Karpas-422 (cell line): ENCODE measurements at places on chromosomes 2 and 18.

DNA sequence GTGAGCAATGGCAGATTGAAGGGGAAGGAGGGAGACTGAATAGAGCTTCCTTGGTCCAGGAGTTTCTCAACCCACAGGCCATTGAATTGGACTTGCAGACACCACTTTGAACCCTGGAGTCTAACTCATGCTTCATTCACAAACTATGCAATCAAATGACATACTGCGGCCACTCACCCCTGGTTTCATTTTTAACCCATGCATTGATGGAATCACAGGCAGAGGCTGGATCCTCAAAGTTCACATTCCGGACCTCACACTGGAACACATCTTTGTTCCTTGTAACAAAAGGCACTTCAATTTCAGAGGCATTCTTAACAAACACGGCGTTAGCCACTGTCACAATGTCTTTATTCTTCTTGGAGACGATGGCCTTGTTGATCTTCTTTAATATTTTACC, 40.7 kb downstream of the MRPL44 start:
- no peak for DNase-seq

DNA sequence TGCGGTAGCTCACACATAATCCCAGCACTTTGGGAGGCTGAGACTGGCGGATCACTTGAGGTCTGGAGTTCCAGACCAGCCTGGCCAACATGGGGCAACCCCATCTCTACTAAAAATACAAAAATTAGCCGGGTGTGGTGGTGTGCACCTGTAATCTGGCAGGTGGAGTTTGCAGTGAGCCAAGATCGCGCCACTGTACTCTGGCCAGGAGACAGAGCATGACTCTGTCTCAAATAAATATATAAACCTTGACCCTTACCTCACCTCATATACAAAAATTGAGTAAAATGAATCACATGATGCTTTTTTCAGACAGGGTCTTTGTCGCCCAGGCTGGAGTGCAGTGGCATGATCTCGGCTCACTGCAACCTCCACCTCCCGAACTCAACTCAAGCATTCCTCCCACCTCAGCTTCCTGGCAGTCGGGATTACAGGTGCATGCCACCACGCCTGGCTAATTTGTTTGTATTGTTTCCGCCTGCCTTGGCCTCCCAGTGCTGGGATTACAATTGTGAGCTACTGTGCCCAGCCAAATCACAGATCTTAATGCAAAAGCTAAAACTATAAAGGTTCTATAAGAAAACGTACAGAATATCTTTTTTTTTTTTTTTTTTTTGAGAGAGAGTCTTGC, 25.3 kb downstream of the XPO1 start:
- DNase-seq, result no peak

DNA sequence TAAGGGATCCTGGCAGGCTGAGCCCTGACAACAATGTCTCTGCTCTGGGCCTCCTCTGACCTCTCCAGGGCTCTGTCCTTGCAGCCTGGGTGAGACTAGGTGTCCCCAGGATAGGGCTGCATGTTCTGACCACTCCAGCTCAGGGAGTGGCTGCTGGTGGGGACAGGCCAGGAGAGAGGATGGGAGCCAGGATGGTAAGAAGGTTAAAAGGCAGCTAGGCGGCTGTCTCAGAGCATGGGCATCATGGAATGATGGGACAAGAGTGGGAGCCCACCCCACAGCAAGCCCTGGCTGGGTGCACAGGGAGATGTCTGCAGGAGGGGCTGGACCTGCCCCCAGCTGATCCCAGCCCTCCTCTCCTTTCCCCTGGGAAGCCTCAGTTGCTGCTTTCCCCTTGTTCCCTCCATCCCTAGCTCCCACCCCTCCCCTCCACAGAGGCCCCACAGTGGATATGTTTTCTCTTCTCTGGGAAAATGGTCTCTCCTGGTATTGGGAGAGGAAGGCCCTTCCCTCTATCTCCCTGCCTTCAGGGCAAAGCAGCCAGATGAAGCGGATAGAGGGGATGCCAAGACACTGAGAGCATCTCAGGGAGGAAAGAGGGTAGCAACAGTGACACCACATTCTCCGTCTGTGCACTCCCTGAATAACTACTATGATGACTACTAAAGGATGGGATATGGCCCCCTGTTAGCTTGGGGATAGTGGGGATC, 334.3 kb downstream of the DYSF start:
- no peak for DNase-seq

DNA sequence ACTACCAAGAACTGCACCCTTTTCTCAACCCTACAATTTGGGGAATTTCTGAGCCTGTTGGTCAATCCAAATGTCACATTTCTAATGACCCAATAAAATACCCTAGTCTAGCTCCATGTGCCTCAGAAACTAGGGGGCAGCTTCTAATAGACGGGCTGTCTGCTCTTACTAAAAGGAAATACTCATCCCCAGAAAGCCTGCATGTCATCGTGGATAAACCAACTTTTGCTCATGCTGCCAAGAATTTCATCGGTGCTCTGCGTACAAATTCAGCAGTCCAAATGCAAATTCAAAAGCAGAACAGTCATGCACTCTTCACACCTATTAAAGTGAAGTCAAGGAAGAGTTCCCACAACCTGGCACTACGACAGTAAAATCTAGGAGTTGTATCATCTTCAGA, 377.3 kb downstream of the LNPK start:
- DNase-seq, result no peak

DNA sequence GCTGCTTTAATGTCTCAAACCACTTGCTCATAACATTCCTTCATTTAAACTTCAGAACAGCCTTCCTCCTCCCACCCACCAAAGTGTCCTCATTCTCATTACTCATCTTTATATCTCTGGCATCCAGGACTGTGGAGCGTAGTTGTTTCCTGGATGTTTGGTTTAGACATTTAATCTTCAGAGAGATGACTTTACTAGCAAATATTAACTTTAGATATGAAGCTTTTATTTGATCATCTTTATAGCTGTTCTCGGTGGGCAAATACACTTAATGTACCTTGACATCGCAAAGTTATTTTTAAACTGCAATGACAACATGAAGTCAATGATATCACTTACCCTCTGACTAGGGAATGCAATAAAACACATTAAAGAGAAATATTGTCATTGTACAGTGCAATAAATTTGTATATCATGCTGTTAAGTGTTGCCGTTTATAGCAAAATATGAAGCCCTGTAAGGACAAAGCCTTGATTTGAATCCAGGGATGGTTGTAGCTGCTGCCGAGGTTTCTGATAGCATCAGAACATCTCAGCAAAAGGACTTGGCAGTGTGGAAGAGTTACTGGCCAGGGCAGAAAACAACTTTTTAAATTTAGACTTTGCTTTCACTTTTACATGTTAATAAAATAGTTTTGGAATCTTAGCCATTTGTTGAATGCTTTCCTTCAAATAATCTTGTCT, 4.6 kb upstream of the LAMA3 start:
- DNase-seq, result no peak

GRCh38 chr18:35268821-35269220, 21.2 kb downstream of the ZSCAN30 start:
- DNase-seq, result no peak

DNA sequence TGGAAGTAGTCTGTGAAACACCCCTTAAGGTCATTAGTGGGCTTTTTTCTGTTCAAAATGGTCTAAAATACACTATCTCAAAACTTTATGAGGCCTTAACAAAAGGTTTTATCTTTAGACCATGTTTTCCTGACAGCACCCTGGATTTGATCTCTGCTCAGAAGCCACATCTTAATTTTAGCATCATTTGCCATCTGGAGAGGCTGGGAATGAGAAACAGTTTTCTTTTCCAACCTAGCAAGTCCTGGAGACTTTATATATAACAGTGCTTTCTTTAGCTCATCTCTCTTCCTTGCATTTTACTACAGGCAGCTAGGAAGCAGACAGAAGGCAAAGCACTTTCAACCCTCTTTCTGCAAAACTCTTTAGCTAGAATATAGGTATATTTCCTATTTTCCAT, 62.7 kb upstream of the CYTIP start:
- no peak for DNase-seq

DNA sequence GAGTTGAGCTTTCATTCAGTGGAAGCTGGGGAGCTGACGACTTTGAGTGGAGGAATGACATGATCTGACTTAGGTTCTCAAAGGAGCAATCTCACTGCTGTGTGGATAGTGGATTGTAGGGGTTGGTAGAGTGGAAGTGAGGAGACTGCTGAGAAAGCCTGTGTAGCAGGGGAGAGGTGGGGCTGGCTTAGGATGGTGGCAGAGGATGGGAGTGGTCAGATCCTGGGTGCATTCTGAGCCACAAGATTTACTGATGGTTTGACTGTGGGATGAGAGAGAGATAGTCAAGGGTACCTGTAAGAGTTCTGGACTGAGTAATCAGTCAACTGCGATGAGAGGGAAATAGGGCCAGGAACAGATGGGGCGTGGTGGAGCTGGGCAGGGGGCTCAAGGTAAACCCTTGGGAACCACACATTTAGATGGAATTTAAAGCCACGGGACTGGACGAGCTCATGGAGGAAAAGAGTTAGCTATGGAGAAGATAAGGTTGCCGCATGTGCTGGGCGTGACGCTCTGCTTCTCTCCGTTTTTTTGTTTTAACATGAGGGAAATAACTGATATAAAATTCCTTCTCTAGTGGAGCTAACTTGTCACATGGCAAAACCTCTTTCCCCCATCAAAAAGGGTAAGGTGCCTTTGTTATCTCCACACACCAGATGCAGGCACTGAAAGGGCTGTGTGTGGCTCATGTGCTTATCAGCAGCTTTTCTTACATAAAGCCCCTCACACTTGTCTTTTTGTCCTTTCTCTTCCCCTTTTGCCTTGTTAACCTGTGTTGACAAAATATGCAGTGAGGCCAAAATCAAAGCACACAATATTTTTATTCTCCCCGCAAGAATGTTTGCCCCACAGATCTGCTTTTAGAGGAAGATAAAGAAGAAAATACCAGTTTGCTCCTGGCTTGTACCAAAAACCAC, 379.8 kb downstream of the TSN start:
- DNase-seq, result no peak

GRCh38 chr2:111171337-111171930, 50.7 kb downstream of the BCL2L11 start:
- DNase-seq, result no peak

GRCh38 chr2:219104107-219105035, 43.6 kb upstream of the IHH start:
- peak; percentile 79 for DNase-seq

DNA sequence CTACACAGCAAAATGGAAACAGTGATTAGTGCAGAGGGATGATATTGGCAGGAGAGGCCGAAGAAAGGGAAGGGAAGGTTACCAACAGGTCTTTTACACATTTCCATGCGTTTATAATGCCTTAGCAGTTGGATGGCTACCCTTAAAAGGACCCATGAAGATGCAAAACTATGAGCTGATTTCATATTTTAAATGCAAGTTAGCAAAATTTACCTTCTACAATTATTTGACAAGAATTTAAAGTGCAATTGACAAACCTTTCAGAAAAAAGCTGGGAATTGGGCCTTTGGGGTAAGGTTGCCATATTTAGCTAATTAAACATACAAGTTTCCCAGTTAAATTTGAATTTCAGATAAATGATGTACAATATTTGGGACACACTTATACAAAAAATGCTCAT, 13.3 kb downstream of the DNER start:
- DNase-seq, result no peak

DNA sequence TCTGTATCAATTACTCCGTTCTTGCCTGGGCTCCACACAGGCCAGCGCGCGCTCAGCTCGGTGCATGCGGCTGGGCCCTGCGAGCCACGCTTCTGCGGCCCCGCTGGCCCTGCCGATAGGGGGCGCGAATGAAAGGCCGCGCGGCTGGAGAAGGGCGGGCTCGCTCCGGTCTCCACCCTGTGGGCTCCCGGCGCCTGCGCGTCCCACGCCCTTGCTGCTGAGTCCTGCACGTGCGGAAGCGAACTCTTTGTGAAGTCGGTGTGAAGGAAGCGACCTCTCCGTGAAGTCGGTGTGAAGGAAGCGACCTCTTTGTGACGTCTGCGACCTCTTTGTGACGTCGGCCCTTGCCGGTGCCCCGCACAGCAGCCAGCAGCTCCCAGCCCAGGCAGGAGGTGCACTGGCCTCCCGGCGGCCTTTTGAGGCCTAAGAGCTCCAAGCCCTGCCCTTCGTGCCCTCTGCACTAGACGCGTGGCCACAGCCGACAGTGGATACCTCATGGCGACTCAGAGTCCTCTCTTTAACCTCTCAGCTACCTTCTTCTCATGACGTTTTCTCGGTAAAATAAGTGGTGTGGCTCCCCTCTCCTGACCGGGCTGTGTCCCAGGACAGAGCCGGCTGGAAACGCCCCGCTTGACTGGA, 391.9 kb upstream of the RAB6C start:
- no peak for DNase-seq

DNA sequence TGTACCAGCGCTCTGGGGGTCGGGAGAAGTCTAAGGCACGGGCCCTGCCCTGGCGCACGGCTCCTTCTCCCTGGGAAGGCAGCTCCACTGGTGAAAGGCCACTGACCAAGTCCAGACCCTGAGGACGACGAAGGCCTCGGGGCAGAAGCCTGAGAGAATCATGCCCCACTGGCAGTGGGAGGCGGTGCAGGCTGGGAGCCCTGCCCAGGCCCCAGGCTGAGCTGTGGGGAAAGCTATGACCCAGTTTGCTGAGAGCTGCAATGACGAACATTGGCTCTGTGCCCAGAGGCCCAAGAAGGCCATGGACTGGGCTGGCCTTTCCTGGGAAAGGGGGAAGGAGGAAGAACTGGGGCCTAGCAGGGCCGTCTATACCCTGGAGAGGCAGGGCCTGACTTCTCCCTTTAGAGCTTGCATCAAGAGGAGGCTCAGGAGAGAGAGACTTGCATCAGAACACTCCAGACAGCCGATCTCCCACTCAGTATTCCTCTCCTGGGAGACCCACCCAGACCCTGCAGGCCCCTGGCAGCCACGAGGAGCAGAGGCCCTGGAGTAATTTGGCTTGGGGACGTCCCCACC, 32.9 kb downstream of the HS1BP3 start:
- no peak for DNase-seq

- no peak for DNase-seq
Measured at GRCh38 chr18:57595347-57595746, 8.8 kb upstream of the FECH start.

DNA sequence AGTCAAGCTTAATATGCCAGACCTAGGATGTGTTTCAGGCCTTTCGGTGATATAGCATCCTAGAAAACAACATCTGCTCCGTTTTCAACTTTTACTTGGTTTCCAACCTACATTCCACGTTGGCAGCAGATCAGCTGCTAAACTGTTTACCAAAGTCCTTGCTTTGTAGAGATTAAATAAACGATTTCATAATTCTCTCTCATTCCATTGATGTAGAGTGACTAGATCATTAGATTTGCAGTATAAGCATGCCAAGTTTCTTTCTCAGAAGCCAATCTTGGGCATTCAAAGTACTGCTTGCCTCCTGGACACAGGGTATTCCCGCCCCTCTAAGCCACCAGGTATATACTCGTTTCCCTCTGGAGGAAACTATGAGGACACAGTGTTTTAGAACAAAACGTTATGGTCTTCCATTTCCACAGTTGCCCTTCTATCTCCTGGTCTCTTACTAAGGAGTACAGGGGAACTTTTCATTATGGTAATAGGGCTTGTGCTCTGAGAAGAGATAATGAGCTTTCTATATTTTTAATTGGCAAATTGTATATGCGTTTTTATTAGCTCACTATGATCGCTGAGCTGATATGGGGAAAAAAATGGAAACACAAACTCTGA, 10.5 kb upstream of the INSIG2 start:
- DNase-seq, result no peak
